Activated CD4-positive, CD25-positive, alpha-beta regulatory T cell treated with anti-CD3 and anti-CD28 coated beads, Interleukin-2, amount 50 U/mL, for 72 hours (primary cell): ENCODE measurements at places on chromosomes 13 and 19.

DNA sequence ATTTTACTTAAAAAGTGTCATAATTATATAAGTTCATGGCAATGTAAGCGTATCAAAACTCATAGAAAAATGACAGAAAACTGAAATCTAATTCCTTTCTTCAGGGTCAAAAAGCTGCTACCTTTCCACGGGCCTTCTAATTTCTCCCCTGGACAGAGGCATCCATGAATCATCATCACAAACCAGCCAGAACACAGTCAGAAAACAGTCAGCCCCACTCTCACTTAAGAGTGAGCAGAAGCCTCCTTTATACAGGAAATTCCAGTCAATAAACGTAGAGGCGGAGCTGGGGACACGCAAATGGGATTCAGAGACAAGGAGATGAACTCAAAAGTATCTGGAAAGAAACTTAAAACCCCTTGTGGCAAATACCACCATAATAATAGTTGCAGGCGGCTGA is 54.2 kb upstream of the ABCC4 start:
- DNase-seq: no peak

- no peak for DNase-seq
Measured at GRCh38 chr13:112574834-112575613, 12.9 kb downstream of the TUBGCP3 start.

DNA sequence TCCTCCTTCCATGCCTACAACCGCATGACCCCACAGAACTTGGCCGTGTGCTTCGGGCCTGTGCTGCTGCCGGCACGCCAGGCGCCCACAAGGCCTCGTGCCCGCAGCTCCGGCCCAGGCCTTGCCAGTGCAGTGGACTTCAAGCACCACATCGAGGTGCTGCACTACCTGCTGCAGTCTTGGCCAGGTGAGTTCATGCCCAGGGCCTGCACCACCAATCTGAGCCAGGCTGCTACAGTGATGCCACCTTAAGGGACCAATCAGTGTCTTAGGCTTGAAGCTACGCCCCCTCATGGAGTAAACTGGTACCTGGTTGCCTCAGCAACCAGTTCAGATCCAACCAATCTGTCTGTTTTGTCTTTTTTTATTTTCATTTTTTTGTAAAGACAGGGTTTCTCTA is 5.2 kb downstream of the SYDE1 start:
- DNase-seq: no peak

DNA sequence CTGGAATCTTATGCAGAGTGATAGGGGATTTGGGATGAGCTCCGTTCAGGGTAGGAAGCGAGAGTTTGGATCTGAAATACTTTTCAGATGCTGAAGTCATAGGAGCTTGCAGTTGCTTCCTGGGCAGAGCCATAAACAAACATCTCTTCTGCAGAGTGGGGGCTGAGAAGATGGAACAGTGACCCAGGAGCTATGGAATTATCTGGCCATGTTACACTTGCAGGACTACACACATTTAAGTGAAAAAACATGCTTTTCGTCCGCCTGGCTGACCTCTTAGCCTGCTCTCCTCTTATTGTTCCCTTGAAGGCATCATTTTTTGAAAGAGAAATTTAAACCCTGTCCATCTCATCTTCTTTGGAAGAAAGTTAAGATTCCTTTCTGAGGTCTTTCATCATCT is 40.7 kb downstream of the PSG11 start:
- DNase-seq: no peak

DNA sequence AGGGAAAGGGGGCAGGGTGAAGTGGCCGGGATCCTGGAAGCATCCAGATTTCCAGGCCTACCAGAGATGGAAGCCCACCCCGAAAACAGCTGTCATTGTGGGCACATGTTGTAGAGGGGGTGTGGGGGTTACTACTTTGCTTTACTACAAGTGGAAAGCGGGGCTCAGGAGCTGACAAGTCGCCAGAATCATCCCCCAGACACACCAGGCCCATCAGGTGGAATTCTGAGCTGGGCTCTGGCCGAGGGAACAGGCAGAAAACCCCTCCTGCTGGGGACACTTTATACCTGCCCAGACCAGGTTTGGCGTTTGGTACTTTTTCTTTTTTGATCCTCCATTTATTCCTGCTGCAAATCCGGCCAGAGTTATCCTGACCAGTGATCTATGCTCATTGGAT is 3.8 kb downstream of the CDX2 start:
- no peak for DNase-seq

GRCh38 chr13:113443991-113444390 is 9.3 kb downstream of the ADPRHL1 start:
- DNase-seq: no peak

- no peak for DNase-seq
Measured at GRCh38 chr13:54636231-54636630, 1607.6 kb downstream of the OLFM4 start.

DNA sequence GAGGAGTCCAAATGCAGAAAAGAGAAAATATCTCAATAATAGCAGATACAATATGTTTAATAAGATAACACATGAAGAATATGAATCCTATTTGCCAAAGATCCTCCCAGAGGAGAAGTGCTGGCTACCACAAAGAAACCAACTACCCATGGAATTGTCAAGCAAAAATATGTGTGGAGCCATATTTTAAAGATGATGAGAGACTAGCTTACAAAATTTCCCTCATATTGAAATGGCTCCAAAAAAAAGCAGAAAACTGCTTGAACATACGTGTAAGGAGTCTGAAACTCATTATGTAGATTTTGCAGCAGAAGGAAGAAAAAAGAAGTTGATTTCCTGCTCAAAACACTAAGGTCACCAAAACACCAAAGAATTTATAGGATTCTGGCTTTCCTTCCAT is 94.2 kb downstream of the USP12 start:
- no peak for DNase-seq

DNA sequence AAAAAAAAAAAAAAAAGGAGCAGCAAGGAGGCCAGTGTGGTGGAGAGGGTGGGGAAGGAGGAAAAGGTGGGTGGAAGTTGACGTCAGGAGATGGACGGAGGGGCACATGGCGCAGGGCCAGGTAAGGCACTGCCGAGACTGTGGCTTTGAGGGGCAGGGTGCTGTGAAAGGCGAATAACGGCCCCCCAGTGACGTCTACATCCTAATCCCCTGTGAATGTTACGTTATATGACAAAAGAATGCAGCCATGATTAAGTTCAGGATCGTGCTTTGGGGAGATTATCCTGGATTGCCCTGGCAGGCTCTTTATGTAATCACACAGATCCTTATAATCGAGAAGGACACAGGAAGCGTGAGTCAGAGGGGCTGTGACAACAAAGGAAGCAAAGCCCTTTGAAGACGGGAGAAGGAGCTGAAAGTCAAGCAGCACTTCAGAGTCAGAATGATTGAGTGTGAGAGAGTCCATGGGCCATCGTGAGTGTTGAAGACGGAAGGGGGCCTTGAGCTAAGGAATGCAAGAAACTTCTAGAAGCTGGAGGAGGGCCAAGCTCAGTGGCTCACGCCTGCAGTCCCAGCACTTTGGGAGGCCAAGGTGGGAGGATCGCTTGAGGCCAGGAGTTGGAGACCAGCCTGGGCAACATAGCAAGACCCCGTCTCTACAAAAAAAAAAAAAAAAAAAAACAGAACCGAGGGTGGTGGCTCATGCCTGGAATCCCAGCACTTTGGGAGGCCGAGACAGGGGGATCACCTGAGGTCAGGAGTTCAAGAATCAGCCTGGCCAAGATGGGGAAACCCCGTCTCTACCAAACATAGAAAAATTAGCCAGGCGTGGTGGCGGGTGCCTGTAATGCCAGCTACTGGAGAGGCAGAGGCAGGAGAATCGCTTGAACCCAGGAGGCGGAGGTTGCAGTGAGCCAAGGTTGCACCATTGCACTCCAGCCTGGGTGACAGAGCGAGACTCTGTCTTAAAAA is 13.8 kb upstream of the CEACAM16 start:
- no peak for DNase-seq

- DNase-seq: no peak
Measured at GRCh38 chr13:53074114-53074513, 45.5 kb downstream of the OLFM4 start.

DNA sequence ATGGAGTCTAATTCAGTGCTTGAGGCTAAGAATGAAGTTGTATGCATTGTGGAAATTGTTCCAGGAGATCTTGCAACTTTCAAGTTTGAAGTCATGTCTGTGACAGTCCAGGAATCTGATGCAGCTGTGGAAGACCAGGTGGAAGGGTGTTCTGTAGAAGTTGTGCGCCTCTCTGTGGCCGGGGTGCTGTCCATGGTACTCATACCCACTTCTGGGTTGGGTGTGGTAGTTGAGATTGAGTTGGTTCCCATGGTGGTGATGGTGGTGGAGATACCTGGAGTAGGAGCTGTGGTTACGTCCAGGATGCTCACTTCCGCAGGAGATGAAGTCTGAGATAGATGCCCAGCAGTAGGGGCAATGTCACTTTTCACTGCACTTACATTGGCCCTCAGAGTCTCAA is 44.3 kb downstream of the MUC16 start:
- DNase-seq: no peak

DNA sequence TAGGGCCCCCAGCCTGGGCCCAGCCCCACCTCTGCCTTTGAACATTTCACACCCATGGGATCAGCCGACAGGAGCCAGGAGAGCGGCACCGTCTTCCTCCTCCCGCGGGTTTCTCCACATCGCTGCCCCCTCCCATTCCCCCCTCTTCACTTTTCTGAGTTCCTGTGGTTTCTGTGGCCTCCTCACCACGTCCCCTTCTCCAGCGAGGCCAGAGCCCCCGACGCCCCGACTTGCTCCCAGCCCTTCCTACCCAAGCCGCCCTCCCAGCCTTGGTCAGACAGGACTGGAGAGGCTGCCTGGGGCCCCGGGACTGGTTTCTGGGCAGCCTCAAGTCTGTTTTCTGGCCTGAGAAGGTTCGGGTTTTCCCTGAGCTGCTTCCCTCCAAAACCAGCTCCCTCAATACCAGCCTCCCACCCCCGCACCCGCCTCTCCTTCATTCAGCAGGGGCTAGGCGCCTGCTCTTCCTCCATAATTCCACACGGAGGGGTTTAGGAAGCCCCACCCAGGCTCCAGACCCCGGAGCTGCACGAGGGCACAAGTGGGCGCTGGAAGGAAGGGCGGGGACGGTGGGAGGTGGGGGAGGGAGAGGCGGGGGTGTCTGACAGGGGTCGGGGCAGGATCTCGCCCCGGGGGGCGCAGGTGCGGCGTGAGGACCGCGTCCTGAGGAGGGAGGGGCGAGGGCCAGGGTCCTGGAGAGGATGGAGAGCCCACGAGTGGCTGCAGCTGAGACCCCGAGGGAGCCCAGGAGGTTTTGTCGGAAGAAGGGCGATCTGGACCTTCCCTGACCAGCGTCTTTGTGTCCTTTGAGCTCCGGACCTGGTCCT is 4.0 kb upstream of the SIGLEC10 start:
- no peak for DNase-seq

DNA sequence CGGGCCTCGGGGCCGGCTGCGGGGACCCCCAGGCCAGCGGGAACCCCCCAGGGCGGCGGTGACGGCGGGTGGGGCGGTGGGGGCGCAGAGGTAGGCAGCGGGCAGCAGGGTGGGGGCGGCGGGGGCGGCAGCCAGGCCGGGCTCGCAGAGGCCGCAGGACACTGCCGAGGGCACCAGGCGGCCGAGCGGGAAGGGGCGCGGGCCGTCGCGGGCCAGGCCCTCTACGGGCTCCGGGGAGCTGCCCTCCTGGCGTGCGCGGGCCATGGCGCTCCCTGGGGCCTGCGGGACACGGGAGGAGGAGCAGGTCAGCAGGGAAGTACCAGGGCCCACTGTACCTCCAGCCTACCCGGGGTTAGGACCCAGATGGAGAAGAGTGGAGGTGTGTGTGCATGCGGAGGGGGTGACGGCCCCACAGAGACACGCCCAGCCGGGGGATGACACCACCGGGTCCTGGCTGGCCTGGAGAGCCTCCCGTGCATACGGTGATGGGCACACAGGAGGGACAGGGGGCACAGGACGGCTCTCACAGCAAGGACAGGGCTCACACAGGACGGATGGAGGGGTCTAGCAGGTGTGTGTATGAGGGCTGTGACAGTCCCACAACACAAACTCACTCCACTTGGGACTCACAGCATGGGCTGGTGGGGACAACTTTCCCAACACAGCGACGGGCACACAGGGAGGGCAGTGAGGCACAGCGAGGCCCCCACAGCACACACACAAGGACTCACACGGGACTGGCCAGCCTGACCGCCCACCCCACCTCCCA is 2.6 kb downstream of the BBC3 start:
- DNase-seq: peak; percentile 52

DNA sequence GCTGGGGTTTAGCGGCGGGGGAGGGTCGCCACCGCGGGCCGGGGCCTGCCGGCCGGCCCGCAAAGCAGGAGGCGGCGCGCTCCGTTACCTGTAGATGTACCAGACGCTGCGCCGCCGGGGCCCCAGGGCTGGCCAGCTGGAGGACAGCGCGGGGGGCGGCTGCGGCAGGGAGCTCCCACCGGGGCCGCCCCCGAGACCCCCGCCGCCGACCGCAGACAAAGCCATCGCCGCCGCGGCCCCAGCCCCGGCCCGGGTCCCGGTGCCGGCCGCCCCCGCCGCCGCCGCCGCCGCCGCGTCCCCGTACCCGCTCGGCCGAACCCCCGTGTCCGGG is 24.8 kb downstream of the SHANK1 start:
- DNase-seq: no peak

DNA sequence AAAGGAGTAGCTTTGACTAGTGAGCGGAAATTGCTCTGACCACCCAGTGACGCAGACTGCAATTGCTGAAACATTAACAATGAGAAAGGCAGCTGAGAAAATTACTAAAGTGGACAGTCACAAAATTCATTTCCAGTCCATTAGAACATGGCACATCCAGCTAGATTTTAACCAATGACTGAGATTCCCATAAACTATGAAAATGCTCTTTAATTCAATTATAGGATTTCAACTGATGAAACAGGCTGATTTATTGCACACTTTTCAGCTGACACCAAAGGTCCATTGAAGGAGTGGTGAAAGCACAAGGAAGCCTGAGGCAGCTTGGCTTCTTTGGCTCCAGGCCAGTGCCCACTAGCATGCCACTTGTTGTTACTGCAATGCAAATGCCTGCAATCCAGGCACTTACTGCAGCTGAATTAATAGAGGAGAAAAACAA is 933.4 kb downstream of the SLITRK6 start:
- DNase-seq: no peak

DNA sequence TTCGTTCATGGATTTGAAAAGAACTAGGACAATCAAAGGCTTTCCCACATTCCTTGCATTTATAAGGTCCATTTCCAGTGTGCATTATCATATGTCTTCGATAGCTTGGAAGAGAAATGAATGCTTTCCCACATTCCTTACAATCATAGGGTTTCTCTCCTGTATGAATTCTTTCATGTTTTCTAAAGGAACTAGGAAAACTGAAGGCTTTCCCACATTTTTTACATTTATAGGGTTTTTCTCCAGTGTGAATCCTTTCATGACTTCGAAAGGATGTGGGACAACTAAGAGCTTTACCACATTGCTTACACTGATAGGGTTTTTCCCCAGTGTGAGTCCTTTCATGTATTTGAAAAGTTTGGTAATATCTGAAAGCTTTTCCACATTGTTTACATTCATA is 19.8 kb downstream of the ZNF709 start:
- no peak for DNase-seq

GRCh38 chr13:109785892-109786450 is 412 bp downstream of the IRS2 start:
- no peak for DNase-seq

GRCh38 chr13:60331249-60332012 is 65.6 kb upstream of the TDRD3 start:
- no peak for DNase-seq
